ENCODE measurements at places on chromosomes 4 and X.

GRCh38 chrX:53379747-53380146 lies 42.7 kb downstream of the SMC1A start:
- no peak for DNase-seq

DNA sequence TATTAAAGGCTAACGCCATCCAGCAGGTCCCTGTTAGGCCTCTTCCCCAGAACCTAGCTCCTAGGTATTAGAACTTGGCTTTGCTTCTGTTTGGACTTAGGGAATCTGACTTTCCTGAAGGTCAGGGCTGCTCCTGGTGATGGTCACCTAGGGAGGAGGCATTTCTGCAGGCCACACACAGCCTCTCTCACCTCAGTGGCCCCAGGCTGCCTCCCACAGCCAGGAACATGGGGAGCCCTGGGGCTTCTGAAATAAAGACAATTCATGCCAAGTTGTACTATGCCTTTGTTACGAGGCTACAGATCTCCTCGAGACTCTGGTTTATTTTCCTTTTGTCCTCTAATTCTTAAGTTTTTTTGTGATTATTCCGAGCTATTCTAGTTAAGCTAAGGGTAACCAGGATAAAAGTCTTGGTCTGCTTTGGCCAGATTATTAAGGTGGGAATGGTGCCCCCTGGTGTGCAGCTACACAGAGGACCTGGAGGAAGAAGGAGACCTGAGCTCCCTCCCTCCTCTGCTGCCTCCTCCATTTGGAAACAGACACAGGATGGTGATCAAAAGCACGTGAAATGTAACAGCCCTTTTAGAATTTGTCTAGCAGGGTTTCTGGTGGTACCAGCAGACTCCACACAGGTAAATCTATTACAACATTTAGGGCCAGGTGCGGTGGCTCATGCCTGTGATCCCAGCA lies 131.0 kb downstream of the DCLK2 start:
- DNase-seq: no peak

- no peak for DNase-seq
Observed at GRCh38 chr4:145546175-145546915, 64.7 kb downstream of the SMAD1 start.

DNA sequence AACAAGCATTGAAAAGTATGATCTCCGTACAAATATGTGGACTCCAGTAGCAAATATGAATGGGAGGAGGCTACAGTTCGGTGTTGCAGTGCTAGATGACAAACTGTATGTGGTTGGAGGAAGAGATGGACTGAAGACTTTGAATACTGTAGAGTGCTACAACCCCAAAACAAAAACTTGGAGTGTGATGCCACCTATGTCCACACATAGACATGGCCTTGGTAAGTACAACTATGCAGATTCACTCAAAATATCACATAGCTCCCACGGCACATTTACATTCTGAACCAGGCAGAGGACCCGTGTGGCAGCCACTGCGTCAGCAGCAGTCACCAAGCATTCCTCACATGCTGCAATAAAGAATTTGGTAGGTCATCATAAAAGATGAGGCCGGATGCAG lies 41.3 kb downstream of the KLHL5 start:
- DNase-seq: no peak

DNA sequence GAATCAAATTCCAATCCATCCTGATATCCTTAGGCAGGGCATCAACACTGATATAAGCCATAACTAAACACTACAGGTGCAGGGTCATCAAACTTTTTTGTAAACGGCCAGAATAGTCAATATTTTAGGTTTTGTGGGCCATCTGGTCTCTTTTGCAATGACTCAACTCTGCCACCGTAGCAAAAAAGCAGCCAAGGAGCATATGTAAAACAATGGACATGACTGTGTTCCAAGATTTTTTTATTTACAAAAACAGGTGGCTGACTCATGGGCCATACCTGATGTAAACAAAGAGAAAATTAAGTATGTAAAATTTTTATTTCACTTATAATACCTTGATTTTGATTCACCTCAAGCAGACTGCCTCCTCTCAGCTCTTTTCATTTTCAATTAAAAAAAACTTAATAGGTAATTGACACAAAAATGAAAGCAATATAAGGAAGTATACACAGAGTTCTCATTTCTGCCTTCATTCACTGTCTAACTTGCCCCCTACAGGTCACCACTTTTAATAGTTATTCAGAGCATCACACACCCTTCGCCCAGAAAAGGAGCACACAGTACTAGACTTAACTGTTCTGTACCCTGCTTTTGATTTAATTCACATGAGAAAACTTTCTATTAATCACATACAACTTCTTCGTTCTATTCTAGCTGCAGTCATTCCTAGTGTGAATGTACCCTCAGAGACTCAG lies 35.3 kb upstream of the GPM6B start:
- DNase-seq: no peak

DNA sequence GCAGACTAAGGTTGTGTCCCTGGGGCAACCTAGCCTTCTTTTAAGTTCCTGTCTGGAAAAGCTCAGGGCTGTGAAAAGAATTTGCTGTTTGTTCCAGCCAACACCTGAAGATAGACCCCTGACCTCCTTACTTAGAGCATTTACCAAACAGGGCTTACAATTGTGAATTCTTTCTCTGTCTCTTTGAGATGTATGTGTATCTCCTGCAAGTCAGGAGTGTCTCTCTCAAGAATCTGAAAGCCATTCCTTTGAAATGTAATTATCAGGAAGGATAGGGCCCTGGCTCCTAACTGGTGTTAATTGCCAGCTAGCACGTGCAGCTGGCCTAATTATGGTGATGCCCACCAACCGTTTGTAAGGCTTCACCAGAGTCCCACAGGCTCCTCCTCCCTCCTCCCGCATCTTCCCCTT lies 18.2 kb downstream of the CCNG2 start:
- DNase-seq: no peak

DNA sequence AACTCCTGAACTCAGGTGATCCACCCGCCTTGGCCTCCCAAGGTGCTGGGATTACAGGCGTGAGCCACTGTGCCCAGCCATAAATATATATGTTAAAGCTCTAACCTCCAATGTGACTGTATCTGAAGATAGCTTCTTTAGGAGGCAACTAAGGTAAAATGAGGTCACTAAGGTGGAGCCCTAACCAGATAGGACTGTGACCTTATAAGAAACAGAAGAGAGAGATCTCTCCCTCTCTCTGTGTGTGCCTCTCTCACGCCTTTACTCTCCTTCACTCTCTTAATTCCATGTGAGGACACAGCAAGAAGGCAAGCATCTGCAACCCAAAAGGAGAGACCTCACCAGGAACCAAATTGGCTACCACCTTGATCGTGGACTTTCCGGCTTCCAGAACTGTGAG lies 926 bp upstream of the MAGIX start:
- no peak for DNase-seq

GRCh38 chr4:86809809-86810208 lies 39.4 kb downstream of the SLC10A6 start:
- no peak for DNase-seq

DNA sequence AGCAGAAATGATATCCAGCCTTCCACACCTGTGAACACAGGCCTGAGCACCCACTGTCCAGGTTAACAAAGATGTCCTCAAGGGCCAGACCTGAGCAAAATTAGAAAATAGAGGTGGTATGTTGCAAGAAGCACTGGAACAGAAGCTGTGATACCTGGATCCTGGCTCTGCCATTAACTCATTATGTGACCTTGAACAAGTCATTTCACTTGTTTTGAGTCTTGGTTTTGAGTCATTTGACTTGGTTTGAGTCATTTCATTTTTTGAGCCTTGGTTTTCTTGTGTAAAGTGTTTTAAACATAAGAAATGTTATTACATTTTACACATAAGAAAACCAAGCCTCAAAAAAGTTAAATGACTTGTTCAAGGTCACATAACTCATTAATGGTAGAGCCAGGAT lies 2.9 kb upstream of the NWD2 start:
- no peak for DNase-seq

- DNase-seq: no peak
Observed at GRCh38 chrX:129938081-129938480, 32.1 kb downstream of the UTP14A start.

GRCh38 chr4:150943818-150944217 lies 71.3 kb downstream of the LRBA start:
- DNase-seq: no peak

DNA sequence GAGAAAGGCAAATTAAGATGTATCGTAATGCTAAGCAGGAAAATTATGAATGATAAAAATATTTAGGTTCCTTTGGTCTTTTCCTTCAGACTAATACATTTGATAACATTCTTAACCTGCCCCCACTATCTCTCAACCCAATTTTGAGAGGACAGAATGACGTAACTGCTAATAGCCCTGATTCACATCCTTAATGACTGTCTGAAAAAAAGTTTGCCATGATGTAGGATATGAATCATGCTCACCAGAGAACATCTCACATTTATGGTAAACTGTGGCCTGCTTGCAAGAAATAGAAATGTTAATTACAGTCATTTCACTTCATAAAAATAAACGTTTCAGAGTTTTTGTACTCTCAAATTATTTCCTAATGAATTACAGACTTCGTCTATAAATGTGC lies 128.0 kb upstream of the VEGFC start:
- no peak for DNase-seq

GRCh38 chrX:327660-328126 lies 9.1 kb upstream of the GTPBP6 start:
- DNase-seq: no peak

- no peak for DNase-seq
Observed at GRCh38 chrX:80879916-80880315, 70.2 kb upstream of the BRWD3 start.

- no peak for DNase-seq
Observed at GRCh38 chr4:151359576-151359975, 34.2 kb upstream of the SH3D19 start.

DNA sequence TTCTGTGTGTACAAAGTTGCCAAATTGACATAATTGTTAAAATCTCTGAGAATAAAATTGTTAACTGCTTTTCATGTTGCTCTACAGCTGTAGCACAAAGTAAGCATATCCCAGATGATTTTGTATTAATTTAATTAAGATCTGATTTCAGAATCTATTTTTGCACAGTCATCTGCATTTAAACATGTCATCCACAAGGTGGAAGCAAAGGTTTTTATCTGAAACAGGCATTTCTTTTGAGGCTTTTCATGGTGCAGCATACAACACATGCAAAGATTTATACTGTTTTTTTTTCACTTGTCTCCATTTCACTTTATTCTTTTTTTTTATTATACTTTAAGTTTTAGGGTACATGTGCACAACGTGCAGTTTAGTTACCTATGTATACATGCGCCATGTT lies 51.2 kb downstream of the GC start:
- DNase-seq: no peak

DNA sequence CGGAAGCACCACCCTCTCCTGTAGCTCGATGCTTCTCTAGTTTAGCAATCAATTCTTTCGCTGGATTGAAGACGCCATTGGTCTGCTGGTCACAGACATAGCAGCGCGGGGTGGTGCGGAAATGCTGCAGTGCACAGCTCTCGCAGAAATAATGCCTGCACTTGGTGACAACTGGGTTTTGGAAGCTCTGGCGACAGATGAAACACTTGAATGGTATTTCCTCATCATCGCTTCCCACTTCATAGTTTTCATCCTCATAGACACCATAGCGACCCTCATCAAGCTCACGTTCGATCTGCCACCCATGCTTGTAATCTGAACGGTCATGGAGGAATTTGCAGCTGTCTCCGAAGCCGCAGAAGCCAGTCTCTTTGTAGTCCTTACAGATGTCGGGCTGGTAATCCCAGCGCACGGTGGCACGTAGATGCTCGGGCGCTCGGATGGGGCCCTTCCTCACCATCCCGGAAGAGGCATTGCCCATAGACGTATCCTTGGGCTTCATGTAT lies 854 bp downstream of the RNF113A start:
- no peak for DNase-seq

DNA sequence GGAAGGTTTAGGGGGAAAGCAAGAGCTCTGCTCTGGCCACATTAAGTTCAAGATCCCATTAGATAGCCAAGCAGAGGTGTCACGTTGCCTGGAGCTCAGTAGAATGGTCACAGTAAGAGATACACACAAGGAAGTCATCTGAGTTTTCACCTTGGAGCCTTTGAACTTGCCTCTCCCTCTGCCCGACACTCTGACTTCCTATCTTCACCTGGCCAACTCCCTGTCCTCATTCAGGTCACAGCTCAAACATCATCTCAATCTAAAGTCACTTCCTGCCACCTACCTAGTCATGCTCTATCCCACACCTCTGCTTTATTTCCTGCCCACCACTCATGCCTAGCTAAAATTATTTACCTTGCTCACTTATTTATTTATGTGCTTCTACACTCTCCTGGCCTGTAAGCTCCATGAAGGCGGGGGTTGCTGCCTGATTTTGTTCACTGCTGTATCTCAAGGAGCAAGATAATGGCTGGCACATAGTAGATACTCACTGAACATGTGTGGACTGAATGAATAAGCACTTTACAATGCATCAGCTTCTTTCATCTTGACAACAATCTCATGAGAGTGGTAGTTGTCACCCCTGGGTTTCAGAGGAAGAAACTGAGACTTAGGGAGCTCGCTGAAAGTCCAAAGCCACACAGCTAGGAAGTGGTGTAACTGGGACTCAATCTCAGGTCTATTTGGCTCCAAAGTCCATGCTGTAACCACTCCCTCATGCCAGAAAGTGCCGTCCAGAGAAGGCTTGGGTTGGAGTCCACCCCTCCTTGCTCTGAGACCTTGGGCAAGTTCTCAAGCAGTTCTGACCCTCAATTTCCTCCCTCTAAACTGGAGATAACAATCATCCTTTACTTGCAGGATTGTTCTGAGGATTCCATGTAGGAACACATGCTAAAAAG lies 40.3 kb downstream of the EFNB1 start:
- DNase-seq: no peak

DNA sequence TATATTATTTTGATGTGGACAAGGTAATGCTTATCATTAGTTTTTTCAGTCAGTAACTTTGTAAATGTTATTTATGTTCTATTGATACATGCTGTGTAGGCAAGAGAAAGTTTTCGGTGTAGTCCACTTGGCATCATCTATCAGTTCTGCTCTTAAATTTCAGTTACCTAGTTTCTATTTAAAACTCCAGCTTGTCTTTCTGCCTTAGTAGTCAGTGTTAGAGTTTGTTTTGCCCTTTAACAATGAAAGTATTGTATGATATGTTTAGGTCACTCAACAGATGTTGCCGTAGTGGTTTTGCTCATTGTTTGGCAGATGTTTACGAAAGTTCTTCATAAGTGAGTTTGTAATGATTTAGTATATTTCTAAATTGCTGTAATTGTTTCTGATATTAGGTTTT lies 34.9 kb upstream of the FHDC1 start:
- no peak for DNase-seq

DNA sequence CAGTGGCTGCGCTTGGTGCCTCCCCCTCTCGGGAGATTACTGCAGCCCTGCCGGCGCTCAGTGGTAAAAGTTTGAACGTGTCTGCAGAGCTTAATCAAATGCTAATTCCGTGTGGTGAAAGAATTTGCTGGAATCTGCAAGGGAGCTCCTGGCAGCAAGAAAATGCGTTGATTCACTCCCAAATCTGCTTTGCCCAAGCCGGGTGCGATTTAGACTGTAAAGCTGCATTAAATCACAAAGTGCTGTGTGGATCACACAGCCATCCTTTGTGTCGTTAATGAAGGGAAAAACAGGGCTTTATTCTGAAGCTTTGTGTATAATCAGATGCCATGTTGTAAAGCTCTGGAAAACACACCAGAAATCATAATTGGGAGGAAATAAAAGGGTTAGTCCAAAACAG lies 444.1 kb downstream of the BCOR start:
- no peak for DNase-seq
